Ascending aorta (tissue), 2 donors: ENCODE measurements at places on chromosomes 3 and 15. TPM values are rescaled to one million over a fixed set of nuclear protein-coding genes. Genes with fewer than 3 reads are reported as not detected.
A peak's percentile ranks its signal among the peaks of the same experiment; 100 is the strongest.

DNA sequence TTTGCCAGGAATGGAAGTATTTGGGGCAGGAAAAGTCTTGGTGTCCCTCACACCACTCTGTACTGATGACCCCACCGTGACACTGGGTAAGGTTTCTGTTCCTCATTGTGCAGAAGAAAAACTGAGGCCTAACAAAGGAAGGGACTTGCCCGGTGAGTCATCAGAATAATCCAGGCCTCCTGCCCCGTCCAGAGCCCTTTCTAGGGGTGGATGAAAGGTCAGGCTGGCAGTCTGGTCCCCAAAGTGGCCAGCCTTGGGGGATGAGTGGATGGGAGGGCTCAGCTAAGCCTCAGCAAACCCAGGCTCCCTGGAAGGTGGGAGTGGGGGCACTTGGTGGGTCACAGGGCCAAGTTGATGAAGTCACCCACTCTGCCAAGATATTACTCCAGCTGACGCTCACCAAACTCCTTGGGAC is 2.3 kb upstream of the DNAH1 start:
- H3K27ac ChIP-seq, result peak overlapping the region; percentile 6
- H3K27me3 ChIP-seq, result no peaks in the 10 kb centered on the region
- peak; percentile 72 for DNase-seq
- no peaks in the 10 kb centered on the region for H3K4me1 ChIP-seq

GRCh38 chr3:31754575-31755278 is 222.0 kb downstream of the STT3B start:
- no peaks in the 10 kb centered on the region for H3K4me1 ChIP-seq
- no peak overlapping the region for H3K4me3 ChIP-seq
- DNase-seq, result no peak

- no peaks in the 10 kb centered on the region for H3K36me3 ChIP-seq
- H3K4me3 ChIP-seq, result no peak overlapping the region
- H3K4me1 ChIP-seq, result no peaks in the 10 kb centered on the region
These were observed 262.5 kb downstream of the CGGBP1 start for GRCh38 chr3:87796137-87796842.

DNA sequence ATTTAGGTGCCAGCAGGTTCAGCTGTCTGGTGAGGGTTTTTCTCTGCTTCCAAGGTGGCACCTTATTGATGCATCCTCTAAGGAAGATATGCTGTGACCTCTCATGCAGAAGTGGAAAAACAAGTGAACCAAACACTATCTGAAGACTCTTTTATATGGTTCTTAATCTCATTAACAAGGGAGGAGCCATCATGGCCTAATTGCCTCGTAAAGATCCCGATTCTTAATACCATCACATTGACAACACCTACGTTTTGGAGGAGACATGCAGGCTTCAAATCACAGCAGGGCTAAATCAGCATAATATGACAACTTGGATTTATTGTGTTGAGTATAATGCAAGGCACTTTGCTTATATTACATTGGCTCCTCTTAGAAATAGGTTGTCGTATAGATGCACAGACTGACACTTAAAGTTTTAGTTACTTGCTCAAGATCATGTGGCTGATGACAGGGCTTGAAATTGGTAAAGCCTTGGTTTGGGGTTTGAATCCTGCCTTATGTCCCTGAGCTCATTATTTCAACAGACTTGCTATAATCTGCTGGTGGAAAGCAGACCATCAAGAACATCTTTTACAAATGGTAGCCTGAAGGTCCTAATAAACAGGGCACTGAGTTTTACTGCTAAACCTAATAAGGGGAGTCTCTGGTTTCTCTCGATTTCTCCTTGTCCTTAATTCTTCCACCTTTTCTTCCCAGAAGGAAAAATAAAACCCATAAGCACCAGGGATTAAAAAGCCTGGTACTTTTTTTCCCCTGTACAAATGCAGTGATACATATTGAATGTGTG is 88.2 kb downstream of the PTPRG start:
- DNase-seq, result no peak
- no peaks in the 10 kb centered on the region for H3K36me3 ChIP-seq
- H3K4me3 ChIP-seq, result no peak overlapping the region
- no peaks in the 10 kb centered on the region for H3K27me3 ChIP-seq
- peak overlapping the region; percentile 33 for H3K27ac ChIP-seq

DNA sequence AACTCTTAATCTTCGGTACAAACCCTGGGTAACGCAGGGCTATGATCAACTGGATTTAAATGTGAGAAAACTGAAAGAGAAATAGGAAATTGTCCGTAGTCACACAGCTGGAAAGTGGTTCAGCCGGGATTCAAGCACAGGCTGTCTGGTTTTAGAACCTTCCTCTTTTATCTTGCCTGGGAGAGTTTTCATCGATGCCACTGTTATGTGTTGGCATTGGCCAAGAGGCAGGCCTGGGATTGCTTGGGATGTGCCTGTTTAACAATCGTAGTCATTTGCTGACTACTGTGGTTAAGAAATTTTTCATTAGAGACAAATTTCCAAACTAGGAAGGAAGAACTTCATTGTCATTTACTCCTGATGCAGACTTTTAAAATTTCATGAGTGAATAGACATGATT is 4.3 kb downstream of the MCTP2 start:
- H3K4me3 ChIP-seq, result no peak overlapping the region
- DNase-seq, result no peak
- no peaks in the 10 kb centered on the region for H3K36me3 ChIP-seq
- no peaks in the 10 kb centered on the region for H3K27me3 ChIP-seq

DNA sequence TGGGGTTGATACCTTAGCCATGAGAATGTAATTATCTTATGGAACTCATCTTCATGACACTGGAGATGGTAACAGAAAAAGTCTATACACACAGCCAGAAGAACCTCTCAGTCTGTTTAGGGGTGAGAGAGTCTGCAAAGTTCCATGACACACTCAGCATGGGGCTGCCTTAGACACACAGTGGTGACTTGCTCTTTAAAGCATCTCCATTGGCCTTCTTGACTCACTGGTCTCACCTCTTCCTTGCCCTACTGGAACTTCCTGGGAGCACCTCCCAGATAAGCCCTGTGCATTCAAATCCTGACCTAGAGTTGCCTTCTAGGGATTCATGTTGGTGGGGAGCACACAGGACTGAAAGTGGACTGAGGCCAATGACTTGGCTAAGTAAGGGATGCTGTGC is 9.3 kb downstream of the MAGI1 start:
- H3K27ac ChIP-seq, result no peak overlapping the region
- no peak overlapping the region for H3K4me3 ChIP-seq
- DNase-seq, result no peak
- no peaks in the 10 kb centered on the region for H3K27me3 ChIP-seq
- no peaks in the 10 kb centered on the region for H3K4me1 ChIP-seq

DNA sequence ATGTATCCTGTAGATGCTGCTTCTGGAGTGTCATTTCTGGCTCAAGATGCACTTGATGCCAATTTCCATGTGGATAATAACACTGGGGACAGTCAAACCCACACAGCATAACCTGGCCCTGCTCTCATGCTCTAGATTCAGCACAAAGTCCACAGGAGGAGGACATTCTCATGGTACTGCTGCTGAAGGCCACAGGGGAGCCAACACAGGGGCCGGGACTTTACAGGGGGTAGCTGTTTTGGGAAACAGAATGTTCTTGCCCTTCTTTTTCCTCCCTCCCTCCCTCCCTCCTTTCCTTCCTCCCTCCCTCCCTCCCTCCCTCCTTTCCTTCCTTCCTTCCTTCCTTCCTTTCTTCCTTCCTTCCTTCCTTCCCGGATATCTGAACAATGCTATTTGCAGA is 477.4 kb downstream of the PDCD6IP start:
- no peaks in the 10 kb centered on the region for H3K27me3 ChIP-seq
- H3K27ac ChIP-seq, result no peak overlapping the region
- H3K4me1 ChIP-seq, result no peaks in the 10 kb centered on the region
- no peak for DNase-seq
- H3K4me3 ChIP-seq, result no peak overlapping the region

DNA sequence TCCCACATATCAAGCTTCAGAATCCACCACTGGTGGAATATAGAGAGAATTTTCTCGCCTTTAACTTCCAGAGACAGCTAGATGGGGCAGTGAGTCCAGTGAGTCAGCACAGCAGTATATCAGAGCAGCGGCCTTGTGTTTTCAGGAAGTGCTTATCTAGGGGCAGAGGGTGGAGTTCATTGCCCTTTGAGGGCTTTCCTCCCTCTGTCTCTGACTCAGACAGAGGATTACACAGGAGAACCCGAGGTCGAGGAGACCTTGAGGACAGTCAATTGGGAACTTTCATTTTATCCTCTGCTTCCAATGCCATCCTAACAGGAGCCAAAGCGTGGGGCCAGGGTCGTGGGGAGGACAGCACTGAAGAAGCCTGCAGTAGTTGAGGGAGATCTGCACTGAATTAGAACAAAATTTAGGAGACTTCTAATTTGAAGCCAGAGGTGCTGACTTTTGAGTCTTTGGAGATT is 109.6 kb upstream of the UMPS start:
- H3K36me3 ChIP-seq, result no peaks in the 10 kb centered on the region
- no peak overlapping the region for H3K4me3 ChIP-seq
- no peak for DNase-seq
- no peaks in the 10 kb centered on the region for H3K4me1 ChIP-seq
- H3K27ac ChIP-seq, result no peak overlapping the region

SLCO2A1 gene
- 111 TPM for total RNA-seq

LRRC34 gene
- total RNA-seq, result 3.5 TPM

ONECUT1 gene
- total RNA-seq, result 1.5 TPM
